ENCODE measurements at places on chromosomes 12 and 14. TPM values are rescaled to one million over a fixed set of nuclear protein-coding genes. Genes with fewer than 3 reads are reported as not detected.

The TEX22 gene
- 4.7 TPM for total RNA-seq

The SUPT16H gene
- 161 TPM for total RNA-seq

The CMA1 gene
- total RNA-seq, result 0.25 TPM

The LDHB gene
- 1,305 TPM for total RNA-seq

The BEGAIN gene
- 3.4 TPM for total RNA-seq

The LALBA gene
- not detected for total RNA-seq

The PRH2 gene
- total RNA-seq, result not detected

The C1RL gene
- 20.2 TPM for total RNA-seq

The IAPP gene
- not detected for total RNA-seq

The CCNT1 gene
- total RNA-seq, result 71.9 TPM

The LMNTD1 gene
- not detected for total RNA-seq

The P2RX2 gene
- not detected for total RNA-seq

DNA sequence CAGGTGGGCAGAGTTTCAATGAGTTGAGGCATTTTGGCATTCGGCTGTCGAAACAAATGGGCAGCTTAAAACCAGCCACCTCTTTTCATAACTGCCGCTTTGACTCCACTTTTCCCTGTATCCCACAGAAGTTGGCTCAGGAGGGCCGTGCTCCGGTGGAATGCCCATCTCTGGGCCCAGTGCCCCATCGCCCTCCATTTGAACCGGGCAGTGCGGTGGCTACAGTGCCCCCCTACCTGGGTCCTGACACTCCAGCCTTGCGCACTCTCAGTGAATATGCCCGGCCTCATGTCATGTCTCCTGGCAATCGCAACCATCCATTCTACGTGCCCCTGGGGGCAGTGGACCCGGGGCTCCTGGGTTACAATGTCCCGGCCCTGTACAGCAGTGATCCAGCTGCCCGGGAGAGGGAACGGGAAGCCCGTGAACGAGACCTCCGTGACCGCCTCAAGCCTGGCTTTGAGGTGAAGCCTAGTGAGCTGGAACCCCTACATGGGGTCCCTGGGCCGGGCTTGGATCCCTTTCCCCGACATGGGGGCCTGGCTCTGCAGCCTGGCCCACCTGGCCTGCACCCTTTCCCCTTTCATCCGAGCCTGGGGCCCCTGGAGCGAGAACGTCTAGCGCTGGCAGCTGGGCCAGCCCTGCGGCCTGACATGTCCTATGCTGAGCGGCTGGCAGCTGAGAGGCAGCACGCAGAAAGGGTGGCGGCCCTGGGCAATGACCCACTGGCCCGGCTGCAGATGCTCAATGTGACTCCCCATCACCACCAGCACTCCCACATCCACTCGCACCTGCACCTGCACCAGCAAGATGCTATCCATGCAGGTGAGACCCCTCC, 5.0 kb upstream of the RNU7-1 start:
- H3K36me3 ChIP-seq, result peaks cover 60% of the 10 kb centered on the region
- H3K4me1 ChIP-seq, result peaks cover 41% of the 10 kb centered on the region
- no peak for DNase-seq

DNA sequence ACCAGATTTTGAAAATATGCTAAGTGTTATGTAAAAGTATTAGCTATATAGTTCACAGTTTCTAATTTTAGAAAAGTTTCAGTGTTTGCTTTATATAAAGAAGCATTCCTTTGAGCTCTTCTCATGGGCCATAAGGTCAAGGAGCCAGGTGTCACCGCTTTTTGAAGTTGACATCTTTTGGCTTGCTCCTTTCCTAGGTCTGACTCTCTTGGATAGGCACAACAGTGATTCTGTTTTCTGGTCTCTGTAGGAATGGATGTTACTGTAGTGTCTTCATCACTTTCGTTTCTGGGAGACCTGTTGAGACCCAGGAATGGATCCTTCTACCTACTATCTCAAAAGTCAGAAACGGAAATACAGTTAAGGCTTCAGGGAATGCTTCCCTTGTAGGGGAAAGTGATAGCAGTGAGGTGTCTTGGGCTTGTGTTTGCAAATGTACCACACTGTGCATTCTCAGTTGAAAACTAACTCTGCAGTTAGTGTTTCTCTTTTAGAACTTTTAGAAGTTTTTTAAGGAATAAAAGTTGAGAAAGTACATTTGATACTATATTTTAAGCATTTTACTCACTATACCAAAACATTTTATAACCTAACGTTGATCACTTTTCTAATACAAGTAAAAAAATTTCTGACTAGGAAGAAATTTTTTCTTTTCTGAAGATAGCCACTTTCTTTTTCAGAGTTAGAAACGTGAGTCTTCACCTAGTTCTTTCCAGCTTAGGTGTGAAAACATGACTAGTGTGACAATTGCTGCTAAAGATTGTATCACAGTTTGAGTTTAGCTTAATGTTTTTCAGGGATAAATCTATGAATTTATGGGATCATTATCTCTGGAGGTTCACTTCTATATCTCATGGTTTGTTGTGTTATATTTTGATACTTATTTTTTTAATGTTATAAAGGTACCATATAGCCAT, 20.8 kb downstream of the VRK1 start:
- H3K36me3 ChIP-seq, result peaks cover 28% of the 10 kb centered on the region
- no peak for DNase-seq
- no peaks in the 10 kb centered on the region for H3K27me3 ChIP-seq
- no peak overlapping the region for H3K4me3 ChIP-seq
- H3K4me1 ChIP-seq, result peaks cover 24% of the 10 kb centered on the region

GRCh38 chr12:25960961-25961360, 2.5 kb downstream of the RASSF8 start:
- H3K4me3 ChIP-seq, result no peak overlapping the region
- no peak overlapping the region for H3K27ac ChIP-seq
- H3K36me3 ChIP-seq, result no peaks in the 10 kb centered on the region
- peaks cover 64% of the 10 kb centered on the region for H3K27me3 ChIP-seq
- no peak for DNase-seq
- peaks cover 6% of the 10 kb centered on the region for H3K4me1 ChIP-seq

- peak overlapping the region; percentile 73 for H3K27ac ChIP-seq
- H3K36me3 ChIP-seq, result no peaks in the 10 kb centered on the region
Measured at GRCh38 chr12:49232940-49233841, 31.7 kb upstream of the TUBA1C start.

GRCh38 chr12:48937170-48937569, 11.9 kb upstream of the FKBP11 start:
- no peak for DNase-seq
- no peak overlapping the region for H3K27ac ChIP-seq
- peaks cover 56% of the 10 kb centered on the region for H3K36me3 ChIP-seq
- H3K4me1 ChIP-seq, result peaks cover 14% of the 10 kb centered on the region
- no peaks in the 10 kb centered on the region for H3K27me3 ChIP-seq

DNA sequence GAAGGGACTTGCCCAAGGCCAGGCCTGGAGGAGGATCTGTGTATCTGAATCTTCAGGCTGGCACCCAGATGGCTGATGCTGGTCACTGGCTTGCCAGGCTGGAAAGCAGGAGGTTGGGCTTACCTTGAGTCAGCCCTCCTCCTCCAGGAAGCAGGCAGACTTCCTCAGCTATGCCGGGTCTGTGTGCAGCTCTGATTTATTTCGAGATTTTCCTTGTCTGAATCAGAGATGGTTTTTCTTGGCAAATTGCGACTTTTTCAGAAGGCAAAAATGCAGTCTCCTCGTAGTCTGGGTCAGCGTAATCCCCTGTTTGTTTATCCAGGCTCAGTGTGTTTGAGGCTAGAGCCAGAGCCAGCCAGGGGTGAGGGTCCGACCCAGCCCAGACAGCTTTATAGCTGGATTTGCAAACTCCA, 48.9 kb downstream of the SMOC1 start:
- no peak overlapping the region for H3K4me3 ChIP-seq
- H3K27me3 ChIP-seq, result peaks cover 10% of the 10 kb centered on the region
- H3K27ac ChIP-seq, result no peak overlapping the region
- no peak for DNase-seq
- H3K4me1 ChIP-seq, result no peaks in the 10 kb centered on the region

DNA sequence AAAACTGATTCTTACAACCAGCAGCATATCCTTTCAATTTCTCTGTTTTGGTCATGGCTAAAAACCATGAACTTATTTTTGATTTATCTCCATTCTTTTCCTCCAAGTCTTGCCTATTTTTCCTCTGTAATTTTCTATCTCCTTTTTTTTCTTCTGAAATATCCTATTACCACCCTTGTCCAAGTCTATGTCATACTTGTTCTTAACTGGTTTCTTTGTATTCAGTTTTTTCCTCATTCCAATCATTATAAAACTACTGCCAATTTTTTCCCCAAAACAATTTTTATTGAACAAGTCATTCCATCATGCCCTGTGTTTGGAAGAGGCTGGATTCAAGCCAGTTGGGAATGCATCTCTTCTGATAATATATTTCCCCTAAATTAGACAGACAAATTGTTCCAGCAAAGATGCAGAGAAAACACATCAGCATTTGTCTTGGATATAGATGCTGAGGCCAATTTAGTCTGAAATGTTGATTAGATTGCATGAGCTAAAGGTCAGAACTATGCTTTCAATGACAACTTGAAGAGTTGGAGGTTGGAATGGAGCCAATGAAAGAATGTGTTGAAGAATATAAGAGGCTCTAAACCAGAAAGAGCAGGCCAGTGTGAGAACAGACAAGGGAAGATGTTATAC, 30.7 kb downstream of the OTOGL start:
- H3K36me3 ChIP-seq, result no peaks in the 10 kb centered on the region
- H3K4me3 ChIP-seq, result no peak overlapping the region
- no peaks in the 10 kb centered on the region for H3K4me1 ChIP-seq
- H3K27ac ChIP-seq, result no peak overlapping the region

DNA sequence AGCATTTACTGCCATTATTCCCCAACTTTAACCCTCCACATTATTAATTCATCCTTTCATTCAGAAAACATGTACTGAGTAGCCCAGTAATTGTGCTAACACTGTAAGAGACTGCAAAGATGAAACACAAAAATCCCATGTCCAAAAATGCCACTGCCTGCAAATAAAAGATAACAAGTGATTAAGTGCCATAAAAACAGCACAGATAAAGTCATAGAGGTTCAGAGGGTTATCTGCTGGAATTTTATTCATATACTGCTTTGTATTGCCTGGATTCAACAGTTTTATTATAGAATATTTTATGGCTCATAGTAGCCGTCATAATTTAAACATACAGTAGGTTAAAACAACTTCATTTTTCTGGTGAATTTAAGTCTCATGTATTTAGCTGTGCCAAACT, 177.9 kb downstream of the KICS2 start:
- DNase-seq, result no peak
- peaks cover 1% of the 10 kb centered on the region for H3K27me3 ChIP-seq
- H3K36me3 ChIP-seq, result no peaks in the 10 kb centered on the region
- no peak overlapping the region for H3K27ac ChIP-seq
- H3K4me3 ChIP-seq, result no peak overlapping the region
- no peaks in the 10 kb centered on the region for H3K4me1 ChIP-seq

DNA sequence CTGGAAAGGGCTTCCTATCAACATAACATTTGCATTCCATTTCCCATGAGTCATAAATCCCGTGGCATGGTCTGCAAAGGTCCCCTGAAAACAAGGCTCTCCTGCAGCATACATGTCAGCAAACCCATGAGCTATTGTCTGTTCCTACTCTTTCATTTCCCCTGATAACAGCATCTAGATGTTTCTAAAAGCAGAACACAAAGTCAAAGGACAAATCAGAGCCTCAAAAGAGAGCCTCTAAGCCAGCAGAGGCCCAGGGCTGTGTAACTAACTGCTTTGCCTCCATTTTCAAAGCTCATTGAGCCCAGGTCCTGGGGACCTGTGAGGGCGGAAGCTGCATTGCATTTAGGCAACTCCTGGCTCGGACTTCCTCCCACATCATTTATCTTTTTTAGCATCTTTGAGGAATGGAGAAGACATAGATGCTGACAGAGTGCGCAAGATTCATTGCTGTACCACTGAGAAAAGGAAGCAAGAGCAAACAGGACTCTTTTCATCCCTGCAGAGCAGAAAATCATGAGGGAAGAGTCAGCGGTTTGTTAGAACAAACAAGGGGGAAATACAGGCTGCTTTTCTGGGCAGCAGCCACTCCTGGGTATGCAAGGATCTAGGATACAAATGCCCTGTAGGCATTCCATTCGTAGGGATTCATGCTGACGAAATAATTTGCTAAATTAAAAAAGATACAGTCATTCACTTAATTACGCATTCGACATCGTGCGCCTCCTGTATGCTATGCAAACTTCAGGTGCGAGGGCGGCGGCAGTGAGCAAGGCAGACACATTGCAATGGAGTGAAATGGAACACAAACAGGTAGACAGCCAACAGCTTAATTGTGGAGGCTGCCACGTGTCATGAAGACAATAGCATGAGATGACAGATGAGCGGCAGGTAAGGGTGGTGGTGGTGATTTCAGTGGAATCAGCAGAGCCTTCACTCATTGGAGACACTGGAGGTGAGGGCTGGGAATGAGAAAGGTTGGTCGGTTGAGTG, 131.0 kb downstream of the TMEM132D start:
- H3K27ac ChIP-seq, result no peak overlapping the region
- no peaks in the 10 kb centered on the region for H3K36me3 ChIP-seq
- DNase-seq, result no peak
- H3K4me3 ChIP-seq, result no peak overlapping the region
- H3K27me3 ChIP-seq, result no peaks in the 10 kb centered on the region

DNA sequence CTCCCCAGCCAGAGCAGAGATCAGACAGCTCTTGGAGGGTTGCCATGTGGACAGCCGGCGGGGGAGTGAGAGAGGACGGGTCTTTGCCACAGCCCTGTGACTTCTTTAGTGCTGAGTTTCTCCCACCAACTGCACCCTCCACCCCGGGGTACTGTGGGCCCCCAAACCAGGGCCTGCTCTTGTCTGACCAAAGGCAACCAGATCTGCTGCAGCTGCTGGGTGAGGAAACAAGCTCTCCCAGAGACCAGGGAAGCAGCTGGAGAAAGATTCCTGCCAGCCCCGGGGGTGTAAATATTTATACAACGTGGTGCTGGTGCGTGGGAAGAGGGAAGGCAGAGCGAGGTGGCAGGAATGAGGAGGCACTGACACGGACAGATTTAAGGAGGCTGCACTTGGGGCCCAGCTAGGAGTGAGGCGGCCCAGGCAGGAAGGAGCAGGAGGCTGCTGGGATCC, 14.3 kb upstream of the ZFP36L1 start:
- no peaks in the 10 kb centered on the region for H3K27me3 ChIP-seq
- peaks cover 1% of the 10 kb centered on the region for H3K4me1 ChIP-seq
- DNase-seq, result no peak
- H3K4me3 ChIP-seq, result no peak overlapping the region
- no peak overlapping the region for H3K27ac ChIP-seq

DNA sequence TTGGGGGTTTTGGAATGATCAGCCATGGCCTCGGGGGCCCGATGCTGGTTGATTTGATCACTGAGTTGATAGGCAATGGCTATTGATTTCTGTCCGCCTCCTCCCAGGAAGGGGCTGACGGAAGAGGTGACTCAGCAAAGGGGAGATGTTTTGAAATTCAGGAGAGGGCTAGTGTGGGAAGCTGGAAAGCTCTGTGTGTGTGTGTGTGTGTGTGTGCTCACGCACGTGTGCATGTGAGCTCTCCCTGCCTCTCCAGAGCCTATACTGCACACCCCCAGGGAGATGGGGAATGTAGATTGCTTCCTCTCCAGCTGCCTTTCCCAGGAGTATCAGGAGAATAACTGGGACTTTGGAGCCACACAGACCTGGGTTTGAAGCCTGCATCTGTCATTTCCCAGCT, 184.9 kb upstream of the MYL2 start:
- H3K4me3 ChIP-seq, result no peak overlapping the region
- H3K36me3 ChIP-seq, result no peaks in the 10 kb centered on the region
- DNase-seq, result no peak
- no peak overlapping the region for H3K27ac ChIP-seq

GRCh38 chr12:48084841-48085460, 20.9 kb downstream of the SENP1 start:
- peaks cover 49% of the 10 kb centered on the region for H3K36me3 ChIP-seq
- no peak overlapping the region for H3K27ac ChIP-seq
- DNase-seq, result no peak
- H3K27me3 ChIP-seq, result no peaks in the 10 kb centered on the region

GRCh38 chr12:88665071-88665470, 84.8 kb upstream of the KITLG start:
- H3K27ac ChIP-seq, result no peak overlapping the region
- no peak overlapping the region for H3K4me3 ChIP-seq

- DNase-seq, result no peak
- H3K27ac ChIP-seq, result no peak overlapping the region
- no peaks in the 10 kb centered on the region for H3K4me1 ChIP-seq
Measured at GRCh38 chr14:33475623-33476022, 475.3 kb downstream of the EGLN3 start.
